ENCODE measurements at places on chromosomes 6 and 20.

GRCh38 chr6:121873595-121873994, 438.1 kb downstream of the GJA1 start:
- no peak for DNase-seq

DNA sequence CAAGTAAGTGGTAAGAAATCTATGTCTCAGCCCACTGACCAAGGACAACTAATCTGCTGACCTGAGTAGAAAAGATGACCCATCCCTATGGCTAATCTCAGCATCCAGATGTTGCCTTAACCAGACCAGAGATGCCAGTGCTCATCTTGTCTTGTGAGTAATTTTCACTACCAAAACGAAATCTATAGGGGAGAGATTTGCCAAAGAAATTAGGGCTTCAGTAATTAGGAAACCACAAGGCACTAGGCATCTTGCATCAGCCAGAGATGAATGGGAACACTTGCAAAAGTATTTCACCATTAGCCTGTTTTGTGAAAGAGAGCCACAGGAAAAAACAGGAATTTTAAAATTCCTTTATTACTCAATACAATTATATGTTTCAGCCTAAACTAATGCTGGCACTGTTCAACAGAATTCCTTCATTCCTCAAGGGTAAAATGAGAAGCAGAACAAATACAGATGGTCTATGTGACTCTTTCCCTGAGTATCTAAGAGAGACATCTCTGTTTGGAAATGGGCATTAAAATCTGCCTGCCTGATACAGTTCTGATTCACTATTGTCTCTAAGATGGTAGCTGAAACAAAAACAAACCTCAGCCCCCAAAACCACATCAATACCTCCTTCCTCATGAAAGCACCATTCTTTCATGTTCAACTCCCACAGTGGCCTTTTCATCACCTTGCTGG, 87.8 kb downstream of the GMDS start:
- no peak for DNase-seq

DNA sequence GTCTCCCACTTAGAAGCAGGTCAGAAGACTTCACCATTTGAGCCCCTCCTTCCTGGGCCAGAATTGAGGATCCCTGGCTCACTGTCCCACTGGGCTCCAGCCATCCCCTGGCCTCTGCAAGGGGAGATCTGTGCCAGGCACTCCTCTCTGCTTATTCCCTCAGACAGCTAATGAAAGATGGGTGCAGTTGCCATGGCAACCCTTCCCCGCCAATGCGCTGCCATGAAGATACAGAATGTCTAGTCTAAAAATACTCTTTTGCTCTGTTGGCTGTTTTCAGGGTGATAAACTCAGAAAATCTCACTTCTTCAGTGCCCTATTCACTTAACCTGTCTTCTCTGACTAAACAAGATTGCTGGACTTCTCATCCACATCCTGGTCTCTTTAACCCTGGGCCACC, 13.6 kb upstream of the TTLL2 start:
- DNase-seq: no peak

DNA sequence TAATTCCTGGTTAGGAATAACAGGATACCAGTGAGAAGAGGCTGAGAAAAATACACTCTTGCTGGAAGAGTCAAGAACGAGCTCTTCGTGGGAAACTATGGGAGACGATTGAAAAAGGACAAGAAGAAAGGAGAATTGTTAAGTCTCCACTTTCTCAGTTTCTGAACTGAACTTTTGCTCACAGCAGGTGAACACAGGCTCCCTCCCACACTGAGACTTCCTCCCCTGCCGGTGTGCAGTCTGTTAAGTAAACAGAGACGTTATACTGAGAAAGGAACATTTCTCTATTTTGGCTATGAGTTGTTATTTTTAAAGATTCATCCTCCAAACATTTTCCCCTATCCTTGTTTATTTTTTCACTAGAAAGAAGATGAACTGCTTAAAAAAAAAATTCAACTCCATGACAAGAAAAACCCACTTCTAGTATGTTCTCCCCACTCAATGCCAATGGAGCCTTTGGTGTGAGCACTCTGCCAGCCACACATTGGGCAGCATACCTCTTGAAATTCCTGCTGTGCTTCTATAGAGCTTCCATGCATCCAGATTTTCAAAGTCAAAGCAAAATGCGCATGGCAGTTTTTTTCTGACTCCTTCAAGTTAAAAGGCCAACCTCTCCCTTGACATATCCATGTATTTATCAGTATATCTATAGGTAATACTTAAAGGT, 250.5 kb downstream of the ESR1 start:
- no peak for DNase-seq

DNA sequence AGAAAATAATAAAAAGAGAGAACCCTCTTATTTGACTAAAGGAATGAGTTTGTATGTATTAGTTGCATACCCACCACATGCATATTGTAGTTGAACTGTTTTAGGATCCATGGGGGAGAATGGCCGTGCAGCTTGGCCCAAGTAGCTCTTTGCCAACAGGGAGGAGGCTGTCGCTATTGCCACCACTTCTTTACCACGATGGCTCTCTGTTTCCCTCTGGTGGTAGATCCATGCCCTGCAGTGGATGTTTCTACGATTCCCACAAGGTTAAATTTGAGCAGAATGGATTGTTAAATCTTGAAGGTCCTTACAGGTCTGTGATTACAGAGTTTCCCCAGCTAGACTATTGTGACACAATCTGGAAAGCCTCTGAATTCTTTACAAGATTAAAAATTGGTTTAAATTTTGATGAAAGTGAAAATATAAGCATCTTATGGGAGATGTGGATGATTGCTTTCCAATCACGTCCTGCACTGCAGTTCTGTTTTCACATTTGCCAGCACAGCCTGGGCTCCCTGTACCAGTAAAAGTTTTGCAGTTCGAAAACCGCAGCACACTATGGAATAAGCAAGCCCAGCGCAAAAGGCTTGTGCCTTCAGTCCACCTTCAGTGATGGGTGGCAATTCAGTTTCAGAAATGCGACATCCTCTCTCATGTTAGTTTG, 34.4 kb upstream of the FNDC1 start:
- no peak for DNase-seq

GRCh38 chr6:3748208-3749066, 3.1 kb downstream of the PXDC1 start:
- DNase-seq: no peak

GRCh38 chr6:25652007-25652515, at the start of gene SCGN:
SCGN (plus strand) TSS chr6:25652215; CDS start chr6:25652404, 189 bp downstream.
- no peak for DNase-seq

Measured in RWPE2 (cell line).